Fibroblast of the aortic adventitia (primary cell): ENCODE measurements at places on chromosomes 13 and 19. TPM values are rescaled to one million over a fixed set of nuclear protein-coding genes. Genes with fewer than 3 reads are reported as not detected.

DNA sequence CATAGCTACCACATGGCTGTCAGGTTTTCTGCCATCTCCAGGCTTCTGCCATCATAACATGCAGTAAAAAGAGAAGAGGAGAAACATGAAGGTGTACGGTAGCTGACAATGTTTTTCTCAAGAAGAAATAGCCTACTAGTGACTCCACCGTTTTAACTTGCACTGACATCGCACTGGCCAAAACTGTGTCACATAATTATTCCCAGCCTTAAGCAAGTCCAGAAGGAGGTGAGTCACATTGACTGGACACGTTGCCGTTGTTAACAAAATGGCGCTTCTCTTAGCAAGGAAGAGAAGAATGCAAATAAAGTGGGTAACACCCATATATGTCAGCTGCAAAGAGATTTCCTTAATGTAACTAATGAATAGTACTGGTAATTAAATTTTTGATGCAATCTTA, 810.4 kb upstream of the SLC10A2 start:
- no peak for DNase-seq

- DNase-seq: no peak
Measured at GRCh38 chr13:99800011-99800410, 171.6 kb downstream of the ZIC5 start.

GRCh38 chr19:2291185-2291751, 9.3 kb upstream of the PEAK3 start:
- no peak for DNase-seq

- no peak for DNase-seq
Measured at GRCh38 chr19:35565016-35565856, 1.8 kb upstream of the ATP4A start.

- no peak for DNase-seq
Measured at GRCh38 chr13:105276571-105276970, 1258.9 kb downstream of the EFNB2 start.

DNA sequence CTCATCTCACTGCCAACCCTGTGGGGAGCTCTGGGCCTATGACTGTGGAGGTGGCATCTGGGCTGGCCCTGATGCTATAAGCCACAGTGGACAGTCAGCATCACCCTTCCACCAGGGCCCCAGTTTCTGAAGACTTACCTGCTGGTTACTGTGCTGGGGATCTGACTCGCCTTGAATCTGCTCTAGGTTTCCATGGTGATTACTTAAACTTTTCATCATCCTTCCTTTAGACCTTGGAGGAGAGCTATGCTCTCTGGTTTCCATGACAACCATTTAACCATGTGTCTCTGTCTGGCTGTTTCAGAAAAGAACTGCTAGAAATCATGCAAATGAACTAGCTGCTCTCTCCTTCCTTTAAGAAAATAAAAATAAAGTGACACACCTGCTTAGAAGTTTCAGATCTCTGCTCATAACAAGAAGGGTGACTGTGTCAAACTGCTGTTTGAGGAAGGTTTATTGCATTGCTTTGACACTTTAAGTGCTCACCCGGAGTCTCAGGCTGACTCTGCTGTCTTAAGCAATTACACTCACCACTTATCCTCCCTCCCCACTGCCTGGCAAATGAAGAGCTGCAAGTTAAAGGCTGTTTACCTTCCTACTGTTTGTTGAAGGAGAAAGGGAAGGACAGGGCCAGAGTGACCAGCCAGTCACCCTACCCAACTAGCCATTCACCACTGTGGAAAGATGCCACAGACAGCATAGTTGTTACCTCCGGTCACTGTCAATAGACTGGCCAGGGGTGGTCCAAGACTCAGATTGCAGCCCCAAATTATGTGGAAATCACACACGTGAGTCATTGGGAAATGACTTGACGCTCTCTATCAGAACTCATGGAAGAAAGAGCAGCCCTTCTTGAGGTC, 87.6 kb downstream of the HSPH1 start:
- DNase-seq: peak; percentile 34

DNA sequence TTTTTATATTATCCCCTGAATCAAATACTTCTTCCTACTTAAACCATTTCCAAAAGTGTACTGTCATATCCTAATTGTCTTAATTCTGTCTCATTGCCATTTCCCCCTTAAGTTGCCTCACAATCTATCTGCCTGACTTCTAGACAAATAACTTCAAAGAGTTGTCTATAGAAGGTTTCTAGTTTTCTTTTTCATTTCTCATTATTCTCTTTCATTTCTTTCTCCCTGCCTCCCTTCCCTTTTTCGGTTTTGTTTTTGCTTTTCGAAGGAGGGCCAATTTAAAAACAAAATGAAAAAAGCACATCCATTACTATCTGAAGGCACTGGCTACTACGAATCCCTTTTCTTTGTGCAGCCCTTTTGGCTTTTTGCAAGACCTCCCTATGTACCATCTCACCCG, 367.2 kb downstream of the DNAJC15 start:
- no peak for DNase-seq

DNA sequence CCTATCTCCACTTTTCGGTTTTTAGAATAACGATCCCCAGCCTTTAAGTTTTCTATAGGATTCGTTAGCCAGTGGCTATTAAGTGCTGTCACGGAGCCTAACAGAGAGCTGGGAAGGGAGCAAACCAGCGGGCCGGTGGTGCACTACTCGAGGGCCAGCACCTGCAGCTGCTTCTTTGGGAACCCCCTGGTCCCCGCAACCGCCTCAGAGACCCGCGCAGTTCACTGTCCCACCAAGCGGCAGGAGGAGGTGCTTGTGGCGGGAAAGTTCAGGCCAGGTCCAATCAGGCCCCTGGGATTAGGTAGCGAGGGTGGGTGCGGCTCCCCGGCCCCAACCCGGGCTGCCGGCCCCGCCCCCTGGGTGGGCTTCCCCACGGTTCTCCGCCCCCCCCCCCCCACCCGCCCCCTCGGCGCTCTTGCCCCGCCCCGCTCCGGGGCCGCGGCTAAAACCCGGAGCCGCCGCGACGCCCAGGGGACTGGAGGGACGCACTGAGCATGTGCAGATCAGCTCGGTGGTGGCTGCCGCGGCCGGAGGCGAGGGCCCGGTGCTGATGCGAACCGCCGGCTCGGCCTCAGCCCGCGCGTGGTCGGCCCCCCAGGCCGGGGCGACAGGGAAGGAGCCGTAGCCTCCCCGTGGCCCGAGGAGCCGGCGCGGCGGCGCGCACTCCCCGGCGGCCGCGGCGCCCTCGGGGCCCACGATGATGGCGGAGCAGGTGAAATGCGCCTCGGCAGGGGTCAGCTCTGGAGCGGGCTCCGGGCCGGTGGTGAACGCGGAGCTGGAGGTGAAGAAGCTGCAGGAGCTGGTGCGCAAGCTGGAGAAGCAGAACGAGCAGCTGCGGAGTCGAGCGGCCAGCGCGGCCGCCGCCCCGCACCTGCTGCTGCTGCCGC, at the start of gene SLAIN1:
TSS of gene SLAIN1 (plus strand) at position 471 of the 887 bp plus-strand sequence. CDS start at position 698, 227 bp downstream.
- no peak for DNase-seq

The ACP7 gene
- total RNA-seq: 0.45 TPM in 1 of 2 replicates, not detected in the other
